Substantia nigra (tissue), 51 donors: ENCODE measurements at places on chromosomes 5 and 9.

DNA sequence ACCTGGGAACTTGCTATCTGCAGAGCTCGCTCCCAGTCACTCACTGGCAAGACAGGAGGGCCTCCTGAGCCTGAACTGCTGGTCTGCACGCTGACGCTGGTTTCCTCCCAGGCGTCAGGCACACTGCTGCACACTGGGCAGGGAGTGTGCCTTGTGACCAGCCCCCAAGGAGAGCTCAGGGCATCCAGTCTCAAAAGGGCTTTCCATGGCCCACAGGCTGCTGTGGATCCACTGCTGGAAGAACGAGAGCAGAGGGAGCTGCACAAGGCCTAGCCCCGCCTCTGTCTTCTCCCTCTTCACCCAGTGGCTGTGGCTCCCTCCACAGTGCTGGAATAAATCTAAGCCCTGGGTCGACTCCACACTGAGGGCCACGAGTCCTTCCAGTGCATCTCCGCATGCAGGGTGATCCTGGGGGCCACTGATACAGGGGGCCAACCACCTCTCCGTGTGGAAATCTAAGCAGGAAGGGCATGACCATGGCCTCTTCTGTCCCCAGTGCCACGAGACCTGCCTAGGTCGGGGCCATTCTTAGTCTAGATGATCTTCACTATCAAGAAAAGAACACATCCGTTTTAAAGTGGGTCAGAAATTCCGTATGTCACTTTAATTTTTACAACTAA is 93.6 kb downstream of the CAMSAP1 start:
- DNase-seq = no peak

GRCh38 chr5:143124593-143124992 is 278.9 kb downstream of the NR3C1 start:
- DNase-seq = no peak

DNA sequence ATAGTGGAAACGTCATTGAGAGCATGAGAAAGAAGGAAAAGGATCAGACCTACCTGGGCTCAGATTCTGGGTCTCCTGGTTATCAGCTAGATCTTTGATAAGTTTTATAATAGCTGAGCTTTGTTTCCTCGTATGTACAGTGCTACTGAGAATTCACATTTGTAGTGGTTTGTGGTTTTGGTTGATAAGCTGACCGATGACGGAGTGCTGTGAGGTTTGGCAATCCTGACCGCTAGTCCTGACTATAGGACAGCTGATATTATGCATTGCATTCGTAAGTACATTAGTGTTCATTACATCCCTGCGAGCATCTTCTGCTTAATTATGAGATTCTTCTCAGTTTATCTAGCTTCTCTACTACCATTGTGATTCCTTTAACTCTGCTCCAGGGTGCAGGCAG is 190.7 kb upstream of the SLC27A6 start:
- no peak for DNase-seq

- DNase-seq = no peak
These were observed 98.9 kb upstream of the TNC start for GRCh38 chr9:115216873-115217272.

DNA sequence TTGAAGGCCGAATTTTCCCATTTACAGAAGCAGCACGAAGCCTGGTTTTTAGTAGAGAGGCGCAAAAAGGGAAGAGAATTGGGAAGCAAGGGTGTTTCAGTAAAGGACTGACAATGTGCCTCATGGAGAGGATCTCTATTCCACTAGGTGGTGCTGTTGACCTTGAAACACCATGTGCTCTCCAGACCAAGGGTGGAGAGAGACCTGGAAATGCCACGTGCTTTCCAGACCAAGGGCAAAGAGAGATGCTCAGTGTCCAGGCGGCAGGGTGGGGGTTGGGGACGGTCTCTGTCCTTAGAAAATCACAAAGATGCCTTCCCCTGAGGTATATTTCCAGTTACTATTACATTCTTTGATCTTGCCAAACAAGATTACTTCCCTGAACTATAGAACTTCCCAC is 425.3 kb downstream of the CSNK1G3 start:
- DNase-seq = no peak

DNA sequence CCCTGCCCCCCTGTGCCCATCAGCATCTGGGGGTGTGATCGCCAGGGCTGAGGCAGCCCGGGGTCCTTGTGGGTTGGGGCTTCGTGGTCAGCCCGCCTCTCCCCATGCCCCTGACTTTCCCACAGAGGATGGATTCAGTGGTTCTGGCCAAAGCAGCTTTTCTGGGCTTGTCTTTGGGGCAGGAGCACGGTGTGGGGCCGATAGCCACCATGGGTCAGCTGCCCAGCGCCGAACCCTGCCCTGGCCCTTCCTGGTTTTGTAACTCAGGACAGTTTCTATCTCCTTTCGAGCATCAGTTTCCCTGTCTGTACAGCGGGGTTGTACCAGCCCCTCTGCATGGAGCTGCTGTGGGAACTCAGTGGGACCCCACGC is 77.1 kb downstream of the HMCN2 start:
- DNase-seq = no peak

- no peak for DNase-seq
These were observed 38.9 kb upstream of the FAM120AOS start for GRCh38 chr9:93492327-93492726.

GRCh38 chr5:96823900-96824380 is 16.2 kb upstream of the ERAP1 start:
- no peak for DNase-seq

DNA sequence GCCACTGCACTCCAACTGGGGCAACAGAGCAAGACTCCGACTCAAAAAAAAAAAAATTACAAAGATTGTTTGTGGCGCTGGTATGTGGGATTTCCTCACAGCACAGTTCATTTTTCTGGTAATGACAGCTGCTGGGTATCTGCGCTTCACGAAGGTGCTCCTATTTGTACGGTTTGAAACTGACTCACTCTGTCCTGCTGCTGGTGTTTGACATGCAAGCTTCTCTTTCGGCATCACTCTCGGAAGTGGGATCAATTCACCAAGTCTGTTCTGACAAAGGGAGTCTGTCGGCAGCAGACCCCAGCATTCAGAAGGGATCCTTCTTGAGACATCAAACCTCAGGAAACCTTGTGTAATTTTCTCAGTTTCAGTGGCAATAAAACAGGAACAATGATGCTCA is 26.3 kb downstream of the MAML1 start:
- DNase-seq = no peak

- no peak for DNase-seq
These were observed 68.2 kb downstream of the PHF2 start for GRCh38 chr9:93644397-93645088.

GRCh38 chr9:13860019-13860418 is 453.9 kb downstream of the NFIB start:
- DNase-seq = no peak

DNA sequence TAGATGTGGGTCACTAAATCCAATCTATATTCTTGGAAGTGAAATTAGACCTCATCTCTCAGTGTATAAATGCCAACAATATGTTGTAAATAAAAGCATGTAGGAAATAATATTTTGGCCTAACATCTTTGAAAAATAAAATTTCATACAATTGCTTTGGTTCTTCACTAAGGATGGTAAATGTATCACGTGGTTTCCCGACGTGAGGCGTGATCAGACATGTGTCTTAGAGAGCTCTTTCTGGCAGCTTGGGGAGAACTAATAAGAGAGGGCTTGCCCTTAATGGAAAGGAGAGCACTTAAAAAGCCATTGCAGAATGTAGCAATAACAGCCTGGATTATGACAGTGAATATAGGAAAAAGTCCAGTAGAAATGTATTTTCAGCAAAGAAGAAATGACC is 602.6 kb downstream of the CDH12 start:
- no peak for DNase-seq

DNA sequence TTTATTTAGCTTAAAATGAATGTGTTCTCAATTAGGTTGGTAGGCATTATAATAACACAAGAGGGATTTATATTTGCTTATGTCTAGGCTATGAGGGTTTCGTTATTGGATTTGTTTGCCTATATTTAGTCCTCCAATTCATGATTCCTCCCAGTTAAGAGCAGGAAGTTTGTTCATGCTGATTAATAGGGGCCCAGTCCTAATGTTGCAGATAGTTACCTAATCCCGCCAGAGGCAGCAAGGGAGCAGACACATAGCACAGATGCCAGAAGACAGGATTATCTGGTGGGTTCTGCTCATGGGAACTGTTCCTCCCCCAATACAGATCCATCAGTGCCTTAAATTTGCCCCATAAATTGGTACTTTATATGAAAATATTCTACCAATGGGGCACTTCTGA is 100.8 kb upstream of the TLE4 start:
- no peak for DNase-seq

- no peak for DNase-seq
These were observed at the start of gene HAND1 for GRCh38 chr5:154478224-154478565. Gene HAND1, minus strand, starts transcription at chr5:154478227. Its CDS starts 219 bp downstream, at chr5:154478008.

DNA sequence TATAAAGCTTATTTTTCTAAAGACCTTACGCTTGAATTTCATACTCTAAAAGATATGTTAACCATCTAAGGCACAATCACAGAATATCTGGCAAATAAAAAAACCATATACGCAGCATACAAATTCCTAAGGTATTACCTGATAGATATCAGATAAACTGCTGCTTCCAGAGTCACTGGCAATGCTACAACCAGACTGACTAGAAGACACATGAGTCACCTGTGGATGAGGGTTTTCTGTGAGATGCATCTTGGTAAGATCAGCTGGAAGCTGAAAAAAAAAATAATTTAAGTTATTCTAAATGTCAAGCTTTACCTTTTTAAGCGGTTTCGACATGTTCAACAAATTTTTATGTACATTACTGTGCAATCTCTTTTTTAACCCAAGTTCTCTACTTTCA is 113.8 kb downstream of the RAPGEF6 start:
- no peak for DNase-seq

DNA sequence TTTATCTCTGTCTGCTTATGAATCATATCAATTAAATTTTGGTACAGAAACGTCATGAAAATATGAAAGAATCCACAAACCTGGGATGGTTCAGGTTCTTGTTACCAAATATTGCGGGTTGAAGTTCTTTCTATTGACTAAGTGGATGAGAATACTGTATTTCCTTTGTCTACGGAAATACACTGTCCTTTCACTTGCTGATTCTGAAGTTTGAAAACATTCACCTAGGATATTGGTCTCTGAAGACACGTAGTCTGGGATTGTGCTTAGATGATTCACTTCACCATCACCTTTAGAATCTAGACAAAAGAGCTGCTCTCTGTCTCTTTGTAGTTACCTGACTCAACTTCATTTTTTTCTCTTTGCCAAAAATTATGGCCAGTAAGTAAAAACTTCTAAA is 222.4 kb downstream of the FBN2 start:
- no peak for DNase-seq

GRCh38 chr9:1208157-1208556 is 158.0 kb downstream of the DMRT2 start:
- no peak for DNase-seq

DNA sequence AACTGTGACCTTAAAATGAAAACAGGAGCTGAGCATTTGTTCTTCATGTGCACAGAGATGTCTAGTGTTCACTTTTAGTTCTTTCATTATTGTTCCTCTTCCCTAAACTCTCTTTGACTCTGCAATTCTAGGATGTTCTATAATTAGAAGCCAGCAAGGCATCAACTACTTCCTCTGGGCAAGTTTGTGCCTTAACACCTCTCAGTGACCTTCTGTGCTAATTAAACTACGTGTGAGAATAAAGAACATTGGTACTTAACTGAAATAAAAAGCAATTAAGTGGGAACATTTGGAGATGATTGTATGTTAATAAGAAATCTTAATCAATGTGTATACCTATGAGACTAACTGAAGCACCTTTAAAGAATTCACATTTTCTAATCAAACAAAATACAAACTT is 242.8 kb downstream of the RASEF start:
- no peak for DNase-seq

GRCh38 chr5:178199581-178200434 is 4.5 kb upstream of the HNRNPAB start:
- DNase-seq = no peak
